ENCODE measurements at places on chromosomes 3 and 15.
A peak's percentile ranks its signal among the peaks of the same experiment; 100 is the strongest.

- no peak for DNase-seq
Measured at GRCh38 chr3:66103729-66104128, 65.0 kb upstream of the MAGI1 start.

- no peak for DNase-seq
Measured at GRCh38 chr3:113607219-113607596, 74.9 kb downstream of the SIDT1 start.

DNA sequence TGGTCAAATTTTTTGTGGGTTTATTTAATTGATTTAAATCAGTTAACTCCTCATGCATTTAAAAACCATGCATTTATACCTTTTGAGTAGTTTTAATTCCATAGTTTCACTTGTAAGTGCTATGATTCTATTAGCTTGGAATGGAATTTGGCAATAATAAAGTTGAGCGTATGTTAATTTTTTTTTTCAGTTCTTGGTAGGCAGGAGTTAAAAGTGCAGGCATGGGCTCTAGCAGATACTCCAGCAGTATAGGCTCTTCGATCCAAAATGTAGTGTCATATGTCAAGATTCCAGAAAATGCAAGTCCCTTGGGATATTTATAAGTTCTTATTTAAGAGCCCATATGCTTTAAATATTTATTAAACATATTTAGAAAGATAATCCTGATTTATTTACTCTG, 70.3 kb downstream of the LYSMD4 start:
- DNase-seq: peak; percentile 42

DNA sequence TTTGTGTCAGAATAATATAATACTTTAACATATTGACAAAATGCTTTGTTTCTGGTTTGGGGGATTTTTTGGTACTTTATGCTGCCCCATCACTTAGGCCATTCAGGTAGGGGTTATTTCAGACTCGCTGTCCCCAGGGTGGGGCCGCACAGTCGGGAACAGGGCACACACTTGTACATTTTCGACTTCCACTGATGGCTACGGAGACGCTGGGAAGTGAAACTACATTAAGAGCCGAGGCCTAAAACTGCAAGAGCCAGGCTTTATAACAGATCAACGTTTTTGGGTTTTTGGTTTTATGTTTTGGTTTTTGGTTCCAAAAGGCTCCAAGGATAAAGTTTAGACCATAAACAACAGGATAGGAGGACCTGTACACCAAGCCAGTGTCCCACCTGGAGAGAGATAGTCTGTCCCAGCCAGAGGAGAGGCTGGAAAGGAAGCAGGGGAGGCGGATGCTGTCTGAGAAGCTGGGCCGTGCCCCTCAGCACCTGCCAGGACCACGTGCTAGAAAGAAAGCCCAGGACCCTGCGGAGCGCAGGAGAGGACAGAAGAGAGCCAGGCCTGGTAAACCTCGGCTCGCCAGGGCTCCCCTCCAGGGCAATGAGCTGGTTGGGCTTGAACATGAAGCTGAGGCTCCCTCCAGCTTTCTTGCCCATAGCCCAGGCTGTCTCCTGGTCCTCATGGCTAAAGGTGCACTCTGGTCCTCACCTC, 111.7 kb downstream of the CHSY1 start:
- DNase-seq: no peak

- peak; percentile 83 for DNase-seq
Measured at GRCh38 chr3:174333640-174334039, 525.5 kb upstream of the NAALADL2 start.

DNA sequence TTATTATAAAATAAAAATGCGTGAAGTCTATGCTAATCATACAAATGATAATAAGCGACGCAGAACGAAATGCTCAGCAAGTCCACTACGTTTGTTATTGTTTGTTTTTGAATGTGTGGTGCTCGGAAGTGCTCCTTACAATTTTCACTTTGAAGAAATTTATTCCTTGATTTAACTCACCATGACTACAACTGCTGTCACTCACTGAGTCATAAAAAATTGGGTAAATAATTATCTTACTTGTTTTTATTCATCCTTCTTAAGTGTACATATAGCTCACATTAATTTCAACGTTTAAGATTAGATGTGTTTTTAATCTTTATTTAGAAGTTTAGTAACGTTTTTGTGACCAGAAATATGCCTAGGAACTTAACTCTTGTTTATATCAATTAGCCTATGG, 66.7 kb upstream of the NANOGP8 start:
- DNase-seq: no peak

DNA sequence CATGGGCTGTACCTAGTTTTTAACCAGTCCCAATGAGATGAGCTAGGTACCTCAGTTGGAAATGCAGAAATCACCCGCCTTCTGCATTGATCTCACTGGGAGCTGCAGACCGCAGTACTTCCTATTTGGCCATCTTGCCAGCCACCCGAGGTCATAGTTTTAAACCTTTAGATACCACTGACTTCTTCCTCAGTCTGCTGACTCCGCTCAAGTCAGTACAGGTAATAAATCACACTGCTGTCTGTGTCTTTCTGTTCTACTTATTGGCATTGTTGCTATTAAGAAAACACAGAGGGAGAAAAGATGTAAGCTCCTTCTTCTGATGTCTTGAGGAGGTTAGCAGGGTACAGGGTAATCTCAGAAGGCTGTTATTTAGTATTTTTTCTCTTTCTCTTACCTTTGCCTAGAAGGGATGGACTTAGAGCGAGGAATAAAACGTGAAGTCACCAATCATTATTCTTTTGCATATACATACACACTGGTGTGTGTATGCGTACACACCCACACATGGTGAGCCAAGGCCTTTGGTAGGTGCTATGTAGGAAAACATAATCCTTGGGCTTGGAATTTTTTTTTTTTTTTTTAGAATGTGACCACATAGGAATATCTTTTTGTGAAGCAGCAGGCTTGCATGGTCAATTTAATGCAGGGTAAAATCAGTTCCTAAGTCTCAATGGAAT, 197.2 kb downstream of the EDEM1 start:
- DNase-seq: no peak

DNA sequence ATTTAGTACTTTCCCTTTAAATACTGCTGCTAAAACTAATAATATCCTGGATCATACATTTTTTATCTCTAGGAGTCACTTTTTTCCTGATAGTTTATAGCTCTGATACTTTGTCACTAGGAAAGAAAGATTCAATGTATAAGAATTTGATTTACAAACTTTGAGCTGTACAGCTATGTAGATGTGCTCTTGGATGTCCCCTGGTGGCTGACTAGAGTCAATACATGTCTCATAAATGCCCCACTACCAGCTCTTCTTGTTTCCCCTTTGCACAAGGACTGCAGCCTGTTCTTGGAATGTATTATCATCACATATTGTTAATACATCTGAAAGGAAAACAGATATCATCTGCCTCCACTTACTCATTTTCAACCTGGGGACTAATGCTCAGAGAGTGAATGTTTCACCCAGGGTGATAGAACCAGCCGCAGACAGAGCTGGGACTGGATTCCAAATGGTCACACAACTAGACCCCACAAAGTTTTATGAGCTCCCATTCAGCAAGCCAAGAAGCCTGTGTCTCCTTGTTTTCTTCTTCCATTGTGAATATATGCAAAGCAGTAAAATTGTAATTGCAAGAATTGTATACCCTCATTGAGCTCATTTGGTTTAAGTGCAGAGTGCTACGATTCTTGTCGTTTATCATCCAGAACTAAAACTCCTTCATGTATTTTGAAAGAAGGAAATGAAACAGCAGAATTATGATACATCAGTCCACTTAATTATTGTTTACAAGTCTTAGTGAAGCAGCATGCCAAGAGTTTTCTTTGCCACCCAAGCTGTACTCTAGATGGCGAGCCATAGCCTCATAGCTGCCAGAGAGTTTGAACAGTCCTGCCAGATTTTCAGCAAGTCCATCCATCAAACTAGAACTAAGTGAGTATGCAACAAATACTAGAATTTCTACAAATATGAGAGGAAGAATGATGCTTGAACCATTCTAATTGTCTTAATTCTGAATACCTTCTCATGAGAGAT, 261.6 kb upstream of the LMCD1 start:
- peak; percentile 42 for DNase-seq

GRCh38 chr15:42704492-42704926, 32.4 kb downstream of the CDAN1 start:
- peak; percentile 56 for DNase-seq

- DNase-seq: no peak
Measured at GRCh38 chr3:177426106-177426877, 229.0 kb upstream of the TBL1XR1 start.

DNA sequence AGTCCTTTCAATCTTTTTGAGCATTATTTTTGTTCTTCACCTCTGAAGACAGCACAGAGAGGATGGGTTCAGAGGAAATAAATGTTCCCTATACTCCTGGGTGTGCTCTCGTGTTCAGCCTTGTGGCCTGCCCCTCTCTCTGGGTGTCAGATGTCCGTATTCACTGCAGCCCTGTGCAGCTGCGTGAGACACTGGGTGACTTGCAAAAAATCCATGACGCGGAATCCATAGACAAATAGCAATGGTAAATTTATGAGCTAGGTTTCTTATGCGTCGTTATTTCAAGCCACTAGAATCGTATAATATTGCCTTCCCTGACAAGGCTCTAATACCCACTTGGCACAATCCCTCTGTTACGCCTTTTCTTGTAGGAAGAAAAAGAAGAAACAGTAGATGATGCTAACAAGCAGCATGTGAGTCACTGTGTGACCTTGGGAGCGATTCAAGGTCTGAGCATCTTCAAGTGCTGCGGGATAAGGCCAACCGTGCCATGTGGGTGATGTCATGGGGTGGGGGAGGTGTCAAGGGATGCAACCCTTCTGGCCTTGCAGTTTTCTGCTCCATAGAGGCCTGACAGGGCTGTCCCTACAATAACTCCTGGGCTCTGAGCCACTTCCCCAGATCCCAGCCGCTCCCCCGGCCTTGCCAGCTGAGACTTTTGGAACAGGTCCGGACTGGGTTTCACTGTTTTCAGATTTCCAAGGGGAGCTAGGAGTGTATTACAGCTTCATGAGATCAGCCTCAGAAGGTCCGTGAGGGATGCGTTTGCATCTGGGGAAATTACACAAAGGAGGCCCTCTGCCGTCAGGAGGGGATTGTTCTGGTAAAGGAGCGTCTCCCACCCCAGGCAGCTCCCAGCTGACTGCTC, 47.6 kb upstream of the POMGNT2 start:
- no peak for DNase-seq

GRCh38 chr3:120451806-120452205, 1.0 kb upstream of the FSTL1 start:
- no peak for DNase-seq

DNA sequence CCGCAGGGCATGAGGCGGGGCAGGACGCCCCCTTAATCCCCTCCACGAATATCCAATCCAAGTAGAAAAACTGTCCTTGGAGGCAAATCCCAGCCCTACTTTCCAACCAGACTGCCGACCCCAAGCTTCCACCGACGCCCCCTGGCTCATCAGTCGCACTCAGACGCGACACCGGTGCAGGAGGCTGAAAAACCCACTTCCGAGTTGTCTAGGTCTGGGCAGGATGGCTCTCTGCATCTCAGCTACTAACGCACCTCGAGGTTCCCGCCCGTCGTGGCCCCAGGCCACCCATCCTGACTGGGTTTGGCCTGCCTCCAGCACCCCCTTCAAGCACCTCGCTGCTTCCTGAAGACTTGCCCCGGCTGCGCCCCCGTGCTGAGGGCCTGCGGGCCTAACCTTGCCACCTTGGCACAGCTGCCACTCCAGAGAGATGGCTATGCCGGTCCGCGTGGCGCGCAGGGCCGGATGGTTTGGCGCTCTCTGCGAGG, 15.5 kb downstream of the RGMA start:
- DNase-seq: no peak

GRCh38 chr3:47469616-47470015, 6.1 kb downstream of the SCAP start:
- no peak for DNase-seq

DNA sequence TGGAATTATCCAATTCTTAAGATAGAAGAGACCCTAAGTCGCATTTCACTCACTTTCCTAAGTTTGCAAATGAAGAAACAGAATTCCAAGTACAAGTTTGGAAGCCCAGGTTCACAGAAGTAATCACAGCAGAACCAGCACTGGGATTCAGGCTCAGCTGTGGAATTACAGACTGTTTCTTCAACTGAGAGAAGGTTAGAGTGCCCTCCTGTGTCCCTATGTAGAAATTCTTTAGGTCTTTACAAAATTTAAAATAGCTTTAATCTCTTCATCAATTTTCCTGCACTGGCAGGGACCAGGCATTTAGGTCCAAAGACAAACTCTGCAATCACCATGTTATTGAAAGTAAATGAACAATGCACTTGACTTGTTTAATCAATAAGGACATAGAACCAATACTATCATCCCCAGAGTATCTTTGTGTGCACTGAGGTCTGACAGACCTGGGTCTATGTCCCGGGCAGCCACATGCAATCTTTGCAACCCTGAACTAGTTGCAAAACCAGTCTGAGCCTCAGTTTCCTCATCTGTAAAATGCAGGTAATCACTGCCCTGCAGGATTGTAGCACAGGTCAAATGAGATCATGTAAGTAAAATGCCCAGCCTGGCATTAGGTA, 96.3 kb upstream of the ZBED2 start:
- DNase-seq: no peak

GRCh38 chr15:60572541-60573421, 93.8 kb upstream of the ICE2 start:
- no peak for DNase-seq

DNA sequence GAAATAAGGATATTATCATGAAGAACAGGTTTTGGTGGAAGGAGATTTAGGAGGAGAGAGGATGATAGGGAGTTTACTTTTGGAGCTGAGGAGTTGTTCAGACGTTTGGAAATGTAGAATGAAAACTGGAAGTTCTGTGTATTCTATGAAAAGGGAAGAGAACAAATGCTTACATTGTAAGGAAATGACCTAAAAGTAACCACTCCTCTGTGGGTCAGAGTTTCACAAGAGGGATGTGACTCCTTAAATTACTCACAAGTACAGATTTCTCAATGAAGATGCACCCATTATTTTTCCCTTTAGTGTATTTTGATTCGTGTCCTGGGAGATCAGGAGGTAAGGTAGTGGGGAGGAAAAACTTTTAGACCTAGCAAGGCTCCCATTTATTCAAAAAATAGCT, 4.0 kb downstream of the RNF13 start:
- DNase-seq: no peak

DNA sequence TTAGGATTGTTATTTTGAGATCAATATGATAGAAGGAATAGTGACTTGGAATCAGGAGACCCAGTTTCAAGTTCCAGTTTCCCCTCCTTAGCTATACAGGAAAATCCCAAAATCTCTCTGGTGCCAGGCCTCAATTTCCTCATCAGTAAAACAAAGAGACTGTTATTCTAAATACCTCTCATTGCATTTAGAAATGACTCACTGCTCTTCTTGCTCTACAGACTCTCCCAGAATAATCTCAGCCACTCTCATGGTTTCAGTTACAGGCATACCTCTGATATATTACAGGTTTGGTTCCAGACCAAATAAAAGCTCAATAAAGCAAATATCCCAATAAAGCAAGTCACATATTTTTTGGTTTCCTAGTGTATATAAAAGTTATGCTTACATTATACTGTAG, 28.3 kb downstream of the IMPG2 start:
- DNase-seq: no peak

DNA sequence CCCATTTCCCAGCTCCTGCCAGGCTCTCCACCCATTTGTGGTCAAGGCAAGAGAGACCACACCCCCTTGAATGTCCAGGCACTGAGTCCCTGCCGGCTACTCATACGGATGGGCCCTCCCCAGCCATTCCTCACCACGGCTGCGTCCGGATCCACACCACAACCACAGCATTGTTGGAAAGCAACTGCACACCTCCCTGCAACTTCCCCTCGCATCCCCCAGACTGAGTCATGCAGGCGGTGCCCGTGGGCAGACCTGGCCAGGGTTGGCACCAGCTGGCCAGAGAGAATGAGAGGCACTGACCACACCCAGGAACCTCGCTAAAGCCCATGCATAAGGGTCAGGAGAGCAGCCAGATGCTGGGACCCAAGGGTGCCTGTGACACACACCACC, 30.5 kb downstream of the LOXL1 start:
- DNase-seq: no peak

- no peak for DNase-seq
Measured at GRCh38 chr15:96969732-96970710, 639.5 kb downstream of the NR2F2 start.
